ENCODE measurements at places on chromosomes 11 and 22.

GRCh38 chr11:64173616-64174355 lies 7.9 kb upstream of the MACROD1 start:
- DNase-seq = no peak

GRCh38 chr11:77175021-77175842 lies 47.2 kb downstream of the MYO7A start:
- DNase-seq = no peak

DNA sequence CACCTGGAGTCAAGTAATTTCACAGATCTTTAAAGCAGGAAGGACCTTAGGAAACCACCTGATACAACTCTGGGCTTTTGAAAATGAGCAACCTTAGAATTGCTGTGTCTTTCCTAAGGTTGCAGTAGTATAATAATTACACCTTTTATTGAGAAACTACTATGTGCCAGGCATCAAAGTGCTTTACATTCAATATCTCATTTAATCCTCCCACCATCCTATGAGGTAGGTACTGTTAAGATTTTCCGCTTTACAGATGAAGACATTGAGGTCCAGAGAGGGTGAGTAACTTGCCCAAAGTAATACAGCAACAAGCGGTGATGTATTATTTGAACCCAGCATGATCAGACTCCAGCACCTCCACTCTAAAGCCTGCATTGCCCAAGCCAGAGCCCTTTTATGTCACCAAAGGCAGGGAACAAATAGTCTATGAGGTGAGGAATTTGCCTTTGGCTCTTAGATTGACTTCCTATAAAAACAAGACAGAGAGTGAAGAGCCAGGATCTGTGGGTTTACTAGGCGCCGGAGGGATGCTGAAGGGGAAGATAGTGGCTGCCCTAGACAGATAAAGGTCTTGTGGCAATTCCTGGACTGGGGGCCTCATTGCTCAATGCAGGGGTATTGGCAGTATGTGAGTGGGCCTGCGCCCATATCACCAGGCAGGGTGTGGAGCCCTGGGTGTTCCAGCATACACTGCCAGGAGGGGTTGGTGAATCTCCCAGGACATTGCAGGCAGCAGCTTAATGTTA lies 157.1 kb downstream of the FBXO7 start:
- no peak for DNase-seq

DNA sequence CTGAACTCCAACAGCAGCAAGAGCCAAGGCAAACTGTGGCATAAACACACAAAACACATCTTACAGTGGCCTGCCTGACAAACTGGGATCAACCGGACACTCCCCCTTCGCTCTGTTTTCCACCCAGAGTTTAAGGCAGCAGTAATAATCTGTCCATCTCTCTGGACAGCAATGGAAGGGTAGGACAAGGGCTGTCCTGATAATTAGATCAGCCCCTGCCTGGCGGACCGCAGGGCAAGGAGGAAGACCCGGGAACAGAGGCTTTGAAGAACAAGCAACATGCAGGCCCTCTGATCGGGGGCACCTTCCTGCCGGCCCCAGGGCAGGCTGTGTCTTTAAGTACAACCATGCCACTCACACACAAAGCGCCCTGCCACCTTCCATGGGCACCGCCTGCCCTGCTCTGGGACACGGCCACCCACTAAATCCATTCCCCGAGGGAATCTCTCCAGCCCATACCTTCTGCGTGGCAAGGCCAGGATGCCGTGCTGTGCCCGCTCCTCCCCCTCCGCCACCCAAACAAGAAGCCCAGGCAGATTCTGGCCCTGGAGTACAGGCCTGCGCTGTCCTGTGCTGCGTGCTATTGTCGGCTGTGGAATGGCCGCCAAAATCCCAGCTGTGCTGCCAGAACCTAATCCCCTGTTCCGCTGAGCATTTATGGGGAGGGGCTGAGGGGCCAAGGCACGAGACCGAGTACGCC lies 38.8 kb downstream of the NUMA1 start:
- peak; percentile 82 for DNase-seq

DNA sequence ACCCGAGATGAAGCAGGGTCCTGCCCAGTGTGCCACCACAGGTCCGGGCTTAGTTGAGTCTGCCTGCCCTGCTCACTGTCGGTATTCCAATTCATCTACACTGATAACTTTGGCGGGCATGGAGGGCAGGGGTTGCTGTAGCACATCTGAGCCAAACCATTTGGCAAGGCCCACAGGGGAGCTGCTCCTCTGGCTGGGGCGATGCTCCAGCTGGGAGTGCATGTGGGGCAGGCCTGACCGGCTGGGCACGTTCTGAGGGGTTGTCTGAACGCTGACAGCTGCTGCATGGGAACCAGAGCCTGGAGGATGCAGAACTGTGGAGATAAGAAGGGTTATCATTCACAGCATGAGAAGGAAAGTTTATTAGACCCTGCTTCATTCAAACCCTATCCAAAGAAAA lies 40.4 kb downstream of the DRG1 start:
- no peak for DNase-seq

DNA sequence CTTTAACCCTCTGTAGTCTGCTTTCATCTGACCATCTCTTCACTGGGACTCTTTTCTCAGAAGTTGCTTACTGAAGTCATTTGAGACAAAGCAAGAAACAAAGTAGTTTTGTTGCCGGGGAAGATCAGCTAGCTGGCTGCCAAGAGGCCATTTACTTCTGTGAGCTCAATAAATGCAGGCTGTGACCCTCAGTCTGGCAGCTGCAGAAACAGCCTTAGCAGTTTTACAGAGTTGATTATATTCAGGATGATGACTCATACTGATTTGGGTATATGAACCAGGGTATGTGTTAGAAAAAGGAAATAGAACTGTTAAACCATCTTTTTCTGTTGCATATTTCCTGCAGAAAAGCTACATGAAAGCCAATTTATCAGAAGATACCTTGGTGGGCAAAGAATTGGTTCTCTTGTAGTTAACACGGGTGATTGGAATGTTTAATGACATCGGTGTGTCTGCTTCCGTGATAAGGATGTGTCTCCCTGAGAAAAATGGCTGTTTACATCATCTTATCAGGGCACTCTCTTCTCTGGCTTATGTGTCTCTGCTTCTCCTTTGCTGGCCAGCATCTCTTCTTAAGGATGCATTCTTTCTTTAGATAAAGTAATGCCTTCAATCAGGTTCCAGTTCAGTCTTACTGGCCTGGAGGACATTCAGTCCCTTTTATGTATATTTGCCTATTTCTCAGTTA lies 18.5 kb downstream of the FIBIN start:
- DNase-seq = no peak

GRCh38 chr11:92388380-92388779 lies 163.8 kb downstream of the FAT3 start:
- no peak for DNase-seq

GRCh38 chr22:45997777-45998637 lies 21.0 kb upstream of the WNT7B start:
- DNase-seq = no peak

DNA sequence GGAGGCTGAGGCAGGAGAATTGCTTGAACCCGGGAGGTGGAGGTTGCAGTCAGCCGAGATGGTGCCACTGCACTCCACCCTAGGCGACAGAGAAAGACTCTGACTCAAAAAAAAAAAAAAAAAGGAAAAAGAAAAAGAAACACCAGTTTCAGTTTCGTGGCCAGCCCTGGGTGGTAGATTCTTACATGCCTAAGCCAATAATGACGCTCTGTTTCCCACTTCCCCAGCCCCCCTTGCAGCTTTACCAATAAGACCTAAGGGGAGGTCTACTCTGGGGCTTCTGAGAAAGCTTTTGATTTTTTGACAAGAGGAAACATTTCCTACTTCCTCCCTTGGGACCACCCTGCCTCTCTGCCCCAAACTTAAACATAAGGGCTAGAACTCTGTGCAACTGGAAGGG lies 30.0 kb upstream of the PTPRJ start:
- DNase-seq = no peak

DNA sequence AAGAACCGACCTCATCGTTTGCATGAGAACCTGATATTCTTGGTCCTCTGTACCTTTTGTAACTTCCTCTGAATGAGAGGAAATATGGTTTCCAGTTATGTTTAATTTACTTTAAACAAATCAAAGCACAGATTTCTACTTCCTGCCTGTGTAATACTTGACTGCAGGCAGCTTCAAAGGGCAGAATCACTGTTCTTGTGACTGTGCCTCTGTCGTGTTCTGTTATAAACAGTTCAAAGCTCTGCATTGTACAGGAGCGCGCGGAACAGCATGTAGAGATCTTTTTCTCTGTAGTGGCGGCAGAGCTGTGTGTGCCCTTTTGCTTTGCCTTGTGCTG lies 73.2 kb upstream of the CLDN5 start:
- DNase-seq = no peak

DNA sequence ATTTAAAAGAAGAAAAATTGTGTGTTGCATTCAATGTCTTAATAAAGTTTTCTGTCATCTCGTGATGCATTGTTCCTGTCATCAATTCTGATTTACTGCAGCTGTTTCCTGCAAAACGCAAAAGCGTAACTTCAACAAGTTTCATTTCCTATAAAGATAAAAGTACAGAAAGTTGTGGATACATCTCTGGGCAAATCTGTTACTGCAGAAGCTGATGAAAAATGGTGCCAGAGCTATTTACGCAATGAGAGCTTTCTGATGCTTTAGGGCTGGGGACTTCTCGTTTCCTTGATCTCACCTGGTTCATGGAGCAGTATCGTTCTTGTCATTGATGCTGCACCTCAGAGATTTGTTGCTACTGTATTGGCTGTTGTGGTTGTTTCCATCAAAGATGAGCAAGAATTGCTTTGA lies 15.5 kb upstream of the MS4A12 start:
- no peak for DNase-seq

DNA sequence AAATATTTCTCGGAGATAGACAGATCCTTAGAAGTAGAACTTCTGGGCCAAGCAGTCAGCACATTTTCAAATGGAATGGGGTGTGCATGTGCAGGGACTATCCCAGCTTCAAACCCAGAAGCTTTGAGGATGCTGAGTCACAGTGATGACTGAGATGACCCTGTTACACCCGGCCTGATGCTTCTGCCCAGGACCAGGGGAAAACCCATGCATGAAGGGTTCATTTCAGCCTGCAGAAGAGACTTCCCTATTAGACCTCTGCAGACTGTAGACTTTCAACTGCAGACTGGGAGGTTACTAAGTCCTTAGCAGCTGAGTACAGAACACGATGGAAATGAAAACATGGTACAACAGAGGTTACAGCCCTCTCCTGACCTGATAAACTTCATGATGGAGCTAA lies 3.6 kb upstream of the OR2AT4 start:
- no peak for DNase-seq

GRCh38 chr11:86948733-86949132 lies 6.5 kb downstream of the FZD4 start:
- DNase-seq = no peak

DNA sequence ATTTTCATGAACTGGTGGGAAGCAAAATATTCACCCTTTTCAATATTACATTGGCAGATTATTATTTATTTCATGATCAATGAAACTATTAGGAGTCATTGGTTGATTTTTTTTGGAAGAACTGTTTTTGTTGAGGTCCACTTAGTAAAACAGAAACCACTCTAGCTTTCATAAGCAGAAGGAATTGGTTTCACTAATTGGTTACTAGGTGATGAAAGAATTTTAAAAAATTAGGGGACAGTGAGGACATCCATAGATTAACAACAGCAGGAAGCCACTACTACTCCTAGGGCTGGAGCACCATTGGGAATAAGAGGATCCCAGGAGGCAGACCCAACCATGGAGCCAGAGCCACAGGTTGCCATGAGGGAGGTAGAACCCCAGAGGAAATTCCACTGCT lies 74.4 kb upstream of the KCNA4 start:
- DNase-seq = no peak

- no peak for DNase-seq
Measured at GRCh38 chr11:105361651-105362050, 222.1 kb upstream of the CARD18 start.

DNA sequence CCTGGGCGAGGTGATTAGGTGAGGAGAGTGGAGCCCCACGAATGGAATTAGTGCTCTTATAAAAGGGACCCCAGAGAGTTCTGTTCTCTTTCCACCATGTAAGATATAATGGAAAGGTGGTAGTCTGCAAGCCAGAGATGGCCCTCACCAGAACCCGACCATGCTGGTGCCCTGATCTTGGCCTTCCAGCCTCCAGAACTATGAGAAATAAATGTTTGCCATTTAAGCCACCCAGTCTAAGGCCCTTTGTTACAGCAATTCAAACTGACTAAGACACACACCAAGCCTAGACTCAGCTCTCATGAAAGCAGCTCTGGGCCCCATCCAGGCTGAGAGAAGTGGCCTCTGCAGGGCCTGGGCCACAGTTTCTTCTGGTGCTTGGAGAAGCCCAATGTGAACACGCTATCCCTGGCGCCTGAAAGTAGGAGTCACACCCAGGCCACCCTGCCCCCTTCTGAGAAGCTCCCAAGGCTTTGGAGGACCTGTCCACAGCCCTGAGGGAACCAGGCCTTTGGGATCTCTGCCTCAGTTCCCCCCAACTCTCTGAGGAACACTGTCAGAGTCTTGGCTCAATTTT lies 35.3 kb upstream of the LYVE1 start:
- no peak for DNase-seq

DNA sequence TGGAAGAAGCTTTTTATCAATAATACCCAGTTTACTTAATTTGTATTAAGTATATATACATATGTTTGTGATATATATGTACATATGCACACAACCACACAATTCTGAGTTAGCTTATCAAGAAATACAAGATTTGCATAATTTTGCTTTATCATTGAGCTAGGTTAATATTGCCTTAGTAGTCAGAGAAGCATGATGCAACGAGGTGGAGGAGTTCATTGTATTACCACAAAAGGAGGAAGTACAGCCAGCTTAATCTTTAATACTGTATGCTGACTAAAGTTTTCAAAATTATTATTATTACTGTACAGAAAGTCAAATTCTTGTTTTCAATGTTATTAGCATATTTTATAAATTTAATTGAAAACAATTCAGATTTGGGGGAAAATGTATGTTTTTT lies 278.4 kb upstream of the PDGFD start:
- no peak for DNase-seq

DNA sequence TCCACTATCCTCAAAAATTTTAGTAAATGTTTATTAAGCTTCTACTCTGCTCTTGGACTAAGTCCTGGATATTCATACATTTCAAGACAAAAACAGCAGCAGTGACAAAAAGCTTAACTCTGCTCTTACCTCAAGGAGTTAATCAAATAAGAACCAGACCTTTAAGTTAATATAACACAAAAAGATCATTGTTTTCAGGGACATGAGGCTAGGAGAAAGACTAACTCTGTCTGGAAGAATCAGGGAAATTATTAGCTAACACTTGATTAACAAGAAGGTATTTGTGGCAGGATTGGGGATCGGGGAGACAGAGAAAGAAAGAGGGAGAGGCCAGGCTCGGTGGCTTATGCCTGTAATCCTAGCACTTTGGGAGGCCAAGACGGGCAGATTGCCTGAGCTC lies 74.4 kb downstream of the PPP2R1B start:
- no peak for DNase-seq

DNA sequence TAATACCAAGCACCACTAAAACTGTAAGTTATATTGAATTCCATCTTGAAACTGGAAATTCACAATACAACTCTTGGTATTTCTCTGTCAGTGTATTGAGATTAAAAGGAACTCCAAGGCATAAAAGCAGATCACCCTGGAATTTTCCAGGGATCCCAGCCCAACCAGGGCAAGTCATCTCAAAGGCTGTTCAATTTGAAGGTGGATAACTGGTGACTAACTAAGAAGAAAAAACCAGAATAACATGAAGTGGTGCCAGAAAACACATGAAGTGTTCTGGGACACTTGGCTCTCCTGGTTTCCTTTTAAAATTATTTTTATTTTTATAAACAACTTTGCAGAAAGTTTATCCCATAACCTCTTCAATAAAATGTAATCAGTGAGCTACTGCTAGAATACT lies 7.8 kb upstream of the BMAL1 start:
- no peak for DNase-seq

Data from DMS79 (cell line).